ENCODE measurements at places on chromosomes 2 and 18.

- no peak for DNase-seq
These were observed 35.9 kb upstream of the SLC14A1 start for GRCh38 chr18:45688113-45688512.

GRCh38 chr18:35478520-35479435 lies 19.0 kb downstream of the INO80C start:
- no peak for DNase-seq

GRCh38 chr2:22991844-22992243 lies 393.1 kb upstream of the KLHL29 start:
- no peak for DNase-seq

DNA sequence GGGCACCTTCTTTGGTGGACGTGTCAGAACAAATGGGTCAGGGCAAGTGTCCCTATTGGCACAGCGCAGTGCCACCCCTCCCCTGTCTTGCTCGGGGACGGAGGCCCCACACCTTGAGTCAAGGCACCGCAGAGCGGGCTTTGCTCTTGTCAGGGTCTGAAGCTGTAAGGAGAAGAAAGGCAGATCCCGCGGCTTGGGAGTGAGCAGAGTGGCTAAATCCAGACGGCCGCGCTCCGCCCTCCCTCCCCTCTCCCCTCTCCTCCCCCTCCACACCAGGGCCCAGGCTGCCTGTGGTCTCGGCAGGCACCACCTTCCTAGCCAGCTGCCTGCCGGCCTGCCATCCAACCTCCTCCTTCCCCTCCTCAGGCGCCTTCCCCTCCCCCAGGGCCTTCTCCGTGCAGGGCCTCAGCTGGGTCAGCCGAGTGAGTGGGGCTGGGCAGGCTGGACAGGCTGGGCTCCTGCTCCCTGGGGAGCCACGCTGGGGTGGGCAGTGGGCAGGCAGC lies 25.8 kb downstream of the SPEG start:
- DNase-seq, result peak; percentile 63

GRCh38 chr18:48572402-48573126 lies 33.7 kb downstream of the CTIF start:
- no peak for DNase-seq

- no peak for DNase-seq
These were observed 36.6 kb downstream of the CASP10 start for GRCh38 chr2:201219328-201220096.

- DNase-seq, result no peak
These were observed 1.5 kb downstream of the MFSD6 start for GRCh38 chr2:190409616-190410015.

DNA sequence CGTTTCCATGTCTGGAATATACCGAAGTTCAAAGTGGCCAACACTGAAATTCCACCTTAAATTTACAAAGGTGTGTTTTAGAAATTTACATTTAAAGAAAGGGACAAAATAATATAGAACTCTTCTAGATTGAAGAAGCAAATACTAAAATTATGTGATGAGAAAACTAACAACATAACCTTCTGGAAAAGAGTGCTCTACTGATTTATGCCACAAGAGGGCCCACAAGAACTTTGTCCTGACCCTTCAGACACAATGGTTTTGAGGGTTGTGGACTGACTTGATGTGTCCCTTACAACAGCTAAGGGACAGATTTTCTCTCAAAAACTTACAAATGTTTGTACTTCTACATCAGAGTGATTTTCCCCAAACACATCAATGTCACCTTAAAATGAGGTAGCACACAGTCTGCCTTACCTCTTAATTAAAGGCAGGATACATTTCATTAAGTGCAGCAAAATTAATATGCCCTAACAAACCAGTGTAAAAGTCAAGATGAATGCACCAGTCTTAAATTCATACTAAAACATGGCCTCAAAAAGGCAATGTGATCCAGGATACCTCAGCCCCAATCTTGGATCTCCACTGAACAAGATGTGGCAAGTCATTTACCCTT lies 36.2 kb downstream of the EIF2AK3 start:
- DNase-seq, result no peak

GRCh38 chr2:133292259-133292658 lies 276.0 kb downstream of the NCKAP5 start:
- DNase-seq, result no peak

All from right renal pelvis (tissue), 4 donors.